ENCODE measurements at places on chromosomes 5 and 9. TPM values are rescaled to one million over a fixed set of nuclear protein-coding genes. Genes with fewer than 3 reads are reported as not detected.

Gene PGGT1B
- 9.3 TPM for total RNA-seq

DNA sequence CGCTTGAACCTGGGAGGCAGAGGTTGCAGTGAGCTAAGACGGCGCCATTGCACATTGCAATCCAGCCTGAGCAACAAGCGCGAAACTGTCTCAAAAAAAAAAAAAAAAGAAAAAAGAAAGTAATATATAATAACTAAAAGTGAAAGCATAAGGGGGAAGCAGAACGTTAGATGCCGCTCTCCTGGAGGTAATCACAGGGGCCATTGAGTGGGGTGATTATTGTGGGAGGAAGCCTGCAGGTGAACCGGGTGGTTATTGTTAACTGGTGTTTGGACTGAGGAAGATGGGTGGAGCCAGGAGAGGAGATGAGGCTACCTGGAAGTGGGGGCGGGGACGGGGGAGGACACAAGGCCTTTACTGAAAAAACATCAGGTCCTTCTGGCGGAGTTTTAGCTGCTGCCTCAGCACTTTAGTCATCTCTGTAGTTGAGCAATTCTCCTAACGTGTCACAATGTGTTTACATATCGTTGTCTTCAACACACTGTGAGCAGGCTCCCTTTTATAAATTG is 5.3 kb upstream of the TJP2 start:
- DNase-seq: peak; percentile 92

- no peak for DNase-seq
These were observed 79.8 kb downstream of the BARX1 start for GRCh38 chr9:93875330-93875729.

GRCh38 chr9:129489838-129490582 is 130.9 kb downstream of the C9orf50 start:
- DNase-seq: peak; percentile 62

DNA sequence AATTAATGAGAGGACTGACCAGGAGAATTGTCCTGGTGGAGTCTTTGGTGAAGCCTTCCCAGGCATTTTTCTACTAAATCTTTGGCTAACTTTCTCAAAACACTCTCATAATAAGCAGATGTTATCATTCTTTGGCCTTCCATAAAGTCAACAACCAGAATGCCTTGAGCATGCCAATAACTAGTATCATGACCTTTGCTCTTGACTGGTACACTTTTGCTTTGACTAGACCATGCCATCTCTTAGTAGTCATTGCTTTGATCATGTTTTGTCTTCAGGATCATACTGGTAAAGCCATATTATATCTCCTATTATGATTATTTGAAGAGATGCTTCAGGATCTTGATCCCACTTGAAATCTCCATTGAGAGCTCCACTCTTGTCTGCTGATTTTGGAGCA is 506.9 kb downstream of the ELAVL2 start:
- DNase-seq: no peak

- DNase-seq: no peak
These were observed 36.4 kb downstream of the FSD1L start for GRCh38 chr9:105484226-105484625.

DNA sequence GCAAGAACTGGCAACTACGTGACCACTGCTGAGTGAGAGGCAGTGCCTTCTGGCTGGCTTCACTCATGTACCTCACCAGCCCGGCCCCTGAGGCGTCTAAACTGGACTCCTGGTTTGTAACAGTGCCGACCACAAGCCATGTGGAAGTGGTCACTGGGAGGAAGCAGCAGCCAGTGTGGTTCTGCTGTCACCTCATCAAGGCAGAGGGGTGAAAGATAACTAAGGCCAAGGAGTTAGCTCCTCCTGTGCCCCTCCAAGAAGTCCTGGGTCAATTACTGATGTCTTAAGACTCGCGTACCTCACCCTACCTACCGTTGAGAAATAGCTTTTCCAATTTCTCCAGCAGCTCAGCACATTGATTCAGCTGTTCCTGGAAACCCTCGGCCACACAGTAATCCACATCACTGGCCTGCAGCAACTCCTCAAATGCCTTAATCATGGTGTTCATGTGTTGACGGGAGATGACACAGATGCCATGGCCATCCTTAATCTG is 142.9 kb downstream of the CDK5RAP2 start:
- DNase-seq: peak; percentile 37

Gene PCDHB2
- 0.19 TPM for total RNA-seq

DNA sequence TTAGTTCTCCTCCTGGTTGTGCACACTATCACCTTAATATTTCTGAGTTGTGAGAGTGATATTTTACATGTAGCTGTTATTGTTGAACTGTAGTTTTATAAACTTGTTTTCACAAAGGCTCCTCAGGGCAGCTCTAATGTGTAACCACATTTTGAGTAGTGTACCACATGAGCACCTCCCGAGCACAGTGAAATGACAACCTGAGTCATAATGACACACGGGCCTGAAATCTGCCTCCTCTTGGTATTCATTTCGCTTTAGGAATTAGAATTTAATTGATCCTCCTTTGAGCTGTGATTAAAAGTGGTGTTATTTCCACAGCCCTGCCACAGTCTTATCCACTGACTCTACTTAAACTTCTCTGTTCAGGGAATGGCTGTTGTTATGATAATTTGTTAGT is 7.9 kb downstream of the MTRR start:
- DNase-seq: no peak

Gene SLC1A1
- total RNA-seq: 25.3 TPM

GRCh38 chr5:36675282-36675681 is 68.9 kb downstream of the SLC1A3 start:
- DNase-seq: no peak

- DNase-seq: no peak
These were observed 1.7 kb downstream of the FREM1 start for GRCh38 chr9:14908295-14909180.

DNA sequence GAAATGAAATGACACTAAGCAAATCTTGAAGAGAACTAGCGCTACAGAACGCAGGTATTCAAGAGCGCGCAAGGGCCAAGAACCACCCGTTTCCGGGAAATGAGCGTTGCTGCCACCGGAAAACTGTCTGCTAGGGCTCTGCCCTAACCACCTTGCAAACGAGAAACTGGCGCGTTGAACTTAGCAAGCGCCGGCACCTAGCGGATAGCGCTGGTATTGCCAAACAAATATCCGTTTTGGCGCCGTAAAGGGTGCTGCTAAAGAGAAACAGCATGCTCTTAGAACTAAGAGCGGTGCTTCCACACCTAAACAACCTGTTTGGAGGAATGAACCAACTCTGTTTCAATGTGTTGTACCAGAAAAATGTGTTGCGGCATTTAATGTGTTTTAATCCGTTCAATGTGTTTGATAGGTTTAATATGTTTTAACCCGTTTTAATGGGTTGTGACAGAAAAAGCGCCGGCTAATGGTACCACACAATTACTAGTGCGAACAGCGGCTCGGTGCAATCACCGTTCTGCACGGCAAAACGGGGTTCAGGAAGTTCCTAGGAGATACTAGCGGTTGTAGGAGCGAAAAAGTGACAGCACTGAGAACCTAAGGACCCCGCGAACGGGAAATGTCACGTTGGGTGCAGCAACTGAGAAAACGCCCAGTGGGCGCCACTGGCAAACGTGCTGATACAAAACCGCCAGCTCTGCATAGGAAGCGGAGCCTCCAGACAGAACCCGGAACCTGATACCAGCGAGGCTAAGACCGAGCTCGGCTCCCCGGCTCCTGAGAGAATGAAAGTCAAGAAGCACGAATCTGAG is at the start of gene ANXA2R:
ANXA2R (minus strand) TSS at position 33 of the 812 bp plus-strand sequence. CDS start 273 bp downstream, outside the sequence.
- peak; percentile 82 for DNase-seq

DNA sequence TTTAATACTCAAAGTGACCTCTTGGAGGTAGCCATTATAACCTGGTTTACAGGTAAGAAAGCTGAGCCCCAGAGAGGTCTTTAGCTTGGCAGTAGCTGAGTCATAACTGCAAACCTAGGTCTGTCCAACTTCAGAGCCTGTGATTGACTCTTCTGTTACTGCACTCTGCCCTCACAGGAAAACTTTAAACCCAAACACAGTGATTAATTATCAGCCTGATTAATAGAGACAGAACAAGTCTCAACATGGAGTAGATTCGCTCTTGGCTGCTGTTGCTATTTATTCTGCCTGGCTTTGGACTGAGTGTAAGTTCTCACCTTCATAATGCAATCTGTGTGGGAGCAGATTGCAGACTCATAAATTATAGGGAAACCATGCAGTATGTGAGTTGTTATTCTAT is 27.4 kb upstream of the TXN start:
- no peak for DNase-seq

- DNase-seq: no peak
These were observed 38.4 kb downstream of the EGR1 start for GRCh38 chr5:138503487-138504270.

Gene SHOC1
- total RNA-seq: not detected

Gene GARIN3
- total RNA-seq: not detected

Measured in right lobe of liver (tissue), 6 donors.